ENCODE measurements at places on chromosomes 1 and 21.
A peak's percentile ranks its signal among the peaks of the same experiment; 100 is the strongest.

DNA sequence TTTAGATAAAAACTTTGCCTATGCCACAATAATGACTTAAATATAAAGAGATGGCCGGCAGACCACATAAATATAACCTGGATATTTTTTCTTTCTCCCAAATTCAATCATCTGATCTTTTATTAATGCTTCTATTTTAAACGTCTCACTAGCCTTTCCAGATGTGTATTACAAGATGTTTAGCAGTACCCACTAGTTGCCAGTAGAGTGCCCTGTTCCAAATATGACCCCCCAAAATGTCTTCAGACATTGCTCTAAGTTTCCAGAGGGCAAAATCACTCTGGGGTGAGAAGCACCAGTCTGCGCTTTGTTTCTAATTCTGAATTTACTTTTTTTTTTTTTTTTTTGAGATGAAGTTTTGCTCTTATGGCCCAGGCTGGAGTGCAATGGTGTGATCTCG is 268.1 kb downstream of the GRIK1 start:
- DNase-seq = no peak

- no peak for DNase-seq
These were observed 444.9 kb downstream of the LTN1 start for GRCh38 chr21:28547766-28548165.

DNA sequence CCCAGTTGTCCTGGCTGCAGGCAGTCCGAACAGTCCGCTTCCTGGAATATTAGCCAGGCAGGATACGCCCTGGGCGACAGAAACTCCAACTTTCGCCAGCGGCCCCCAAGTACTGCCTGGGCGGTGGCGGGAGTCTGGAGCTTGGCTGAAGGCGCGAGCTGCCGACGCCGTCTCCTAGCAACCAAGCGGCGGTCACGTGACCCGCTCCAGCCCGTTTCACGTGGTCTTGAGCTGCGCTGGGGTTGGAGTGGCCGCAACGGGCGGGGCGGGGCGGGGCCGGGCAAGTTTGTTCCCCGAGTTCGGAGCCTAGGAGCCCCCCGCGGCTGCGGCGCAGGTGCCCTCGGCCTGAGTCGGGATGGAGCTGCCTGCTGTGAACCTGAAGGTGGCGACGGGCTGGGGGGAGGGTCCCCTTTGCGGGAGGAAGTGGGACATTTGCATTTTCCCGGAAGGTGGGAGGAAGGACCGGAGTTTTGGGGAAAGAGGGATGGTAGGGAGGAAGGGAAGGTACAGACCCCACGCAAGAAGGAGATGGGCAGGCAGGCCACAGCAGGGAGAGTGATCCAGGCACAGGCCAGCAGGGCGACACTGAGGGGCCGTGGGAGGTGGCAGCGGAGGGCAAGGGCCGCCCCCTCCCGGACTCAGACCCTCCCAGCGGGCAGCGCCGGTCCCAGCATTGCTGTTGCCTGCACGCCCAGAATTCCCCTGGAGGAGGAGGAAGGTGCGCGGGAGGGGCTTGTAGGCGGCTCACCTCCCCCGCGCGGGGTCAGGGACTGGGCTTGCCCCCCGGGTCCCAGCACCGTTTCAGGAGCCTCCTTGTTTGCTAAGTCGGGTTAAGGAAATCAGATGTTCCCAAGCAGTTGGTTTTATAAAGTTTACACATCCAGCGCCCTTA is at the start of gene AGTRAP:
Gene AGTRAP, plus strand, starts transcription at position 283 of the 892 bp plus-strand sequence. Its CDS starts 73 bp downstream, at position 356.
- DNase-seq = peak; percentile 97

DNA sequence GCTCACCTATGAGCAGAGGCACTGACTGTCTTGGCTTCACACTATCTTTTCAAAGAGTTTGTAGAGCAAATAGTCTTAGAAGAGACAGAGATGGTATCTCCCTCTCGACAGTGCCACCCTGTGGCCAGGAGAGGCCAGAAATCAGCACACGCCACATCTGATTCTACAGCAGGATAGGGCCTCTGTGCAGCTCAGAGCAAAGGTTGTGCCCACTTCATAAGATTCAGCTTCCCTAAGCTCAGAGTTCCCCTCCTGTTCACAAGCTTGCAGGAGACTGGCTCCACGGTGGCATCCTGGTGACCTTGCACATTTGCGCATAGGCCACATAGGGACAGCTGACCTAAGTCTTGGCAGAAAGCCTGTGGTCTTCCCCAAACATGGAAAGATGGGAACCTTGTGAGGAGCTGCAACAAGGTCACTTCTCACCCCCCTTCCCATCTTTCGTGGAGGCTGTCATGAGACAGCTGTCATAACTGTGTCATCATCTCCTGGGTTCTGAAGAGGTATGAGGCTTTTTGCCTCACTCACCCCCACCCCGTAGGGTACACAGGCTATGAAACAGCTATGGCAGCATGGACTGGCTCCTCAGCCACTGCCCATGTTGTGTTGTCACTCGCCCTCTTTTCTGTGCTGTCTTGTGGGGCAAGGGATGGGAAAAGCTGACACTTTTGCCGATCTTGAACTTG is 3.0 kb downstream of the ITLN2 start:
- peak; percentile 67 for DNase-seq

- no peak for DNase-seq
These were observed 72.7 kb upstream of the ACTL8 start for GRCh38 chr1:17682400-17682799.

GRCh38 chr1:192445839-192446489 is 129.2 kb downstream of the RGS21 start:
- peak; percentile 79 for DNase-seq

Data from tongue (tissue), 3 donors.